ENCODE measurements at places on chromosomes 6 and 20.

DNA sequence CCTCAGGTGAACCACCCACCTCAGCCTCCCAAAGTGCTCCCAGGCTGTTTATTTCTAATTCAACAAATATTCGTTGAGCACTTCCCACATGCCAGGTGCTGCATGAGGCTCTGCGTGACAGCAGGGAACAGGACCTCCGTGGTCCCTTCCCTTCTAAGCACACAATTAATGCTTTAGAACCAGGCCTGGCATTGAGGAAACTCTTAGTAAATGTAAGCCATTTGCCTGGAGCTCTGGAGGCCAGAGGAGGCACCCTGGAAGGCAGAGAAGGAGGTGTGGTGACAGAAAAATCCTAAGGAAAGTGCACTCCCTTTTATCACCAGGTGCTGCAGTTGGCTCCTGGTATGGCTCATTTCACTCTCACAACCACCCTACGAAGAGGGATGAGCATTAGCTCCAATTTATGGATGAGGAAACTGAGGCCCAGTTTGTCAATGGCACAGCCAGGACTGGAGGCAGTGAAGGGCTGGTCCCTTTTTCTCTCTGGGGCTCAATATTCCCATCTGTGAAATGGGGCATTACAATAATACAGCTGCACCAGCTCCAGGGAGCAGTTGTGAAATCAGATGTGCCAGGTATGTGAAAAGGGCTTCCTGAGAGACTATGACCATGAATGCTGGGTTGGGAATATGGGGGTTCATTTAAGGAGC lies 8.1 kb upstream of the ID1 start:
- no peak for DNase-seq

DNA sequence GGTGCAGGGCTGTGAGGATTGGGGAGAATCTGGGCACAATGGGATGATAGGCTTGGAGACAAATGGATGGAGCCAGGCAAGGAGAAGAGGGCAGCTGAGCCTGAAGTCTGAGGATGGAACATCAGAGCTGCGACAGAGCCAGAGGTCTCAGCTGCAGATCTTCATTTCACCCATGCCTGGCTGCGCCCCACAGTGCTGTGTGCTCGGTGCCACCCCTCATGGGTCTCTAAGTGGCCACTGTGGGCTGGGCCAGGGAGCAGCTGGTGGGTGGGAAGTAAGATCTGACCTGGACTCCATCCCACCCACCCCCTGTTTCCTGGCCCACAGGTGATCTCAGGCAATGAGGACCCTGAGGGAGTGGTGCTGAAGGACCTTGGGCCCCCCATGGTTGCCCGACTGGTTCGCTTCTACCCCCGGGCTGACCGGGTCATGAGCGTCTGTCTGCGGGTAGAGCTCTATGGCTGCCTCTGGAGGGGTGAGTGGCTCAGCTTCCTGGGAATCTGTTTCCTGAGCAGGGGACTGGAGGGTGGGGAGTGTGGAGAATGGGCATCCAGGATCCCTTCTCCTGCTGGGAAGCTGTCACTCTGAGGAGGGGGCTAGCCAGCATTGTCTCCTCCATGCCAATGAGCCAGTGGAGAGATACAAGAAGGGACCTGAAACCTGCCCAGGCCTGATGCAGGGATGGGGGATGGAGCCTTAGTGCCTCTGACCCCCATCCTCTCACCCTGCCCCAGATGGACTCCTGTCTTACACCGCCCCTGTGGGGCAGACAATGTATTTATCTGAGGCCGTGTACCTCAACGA lies 6.5 kb downstream of the DDR1 start:
- no peak for DNase-seq

DNA sequence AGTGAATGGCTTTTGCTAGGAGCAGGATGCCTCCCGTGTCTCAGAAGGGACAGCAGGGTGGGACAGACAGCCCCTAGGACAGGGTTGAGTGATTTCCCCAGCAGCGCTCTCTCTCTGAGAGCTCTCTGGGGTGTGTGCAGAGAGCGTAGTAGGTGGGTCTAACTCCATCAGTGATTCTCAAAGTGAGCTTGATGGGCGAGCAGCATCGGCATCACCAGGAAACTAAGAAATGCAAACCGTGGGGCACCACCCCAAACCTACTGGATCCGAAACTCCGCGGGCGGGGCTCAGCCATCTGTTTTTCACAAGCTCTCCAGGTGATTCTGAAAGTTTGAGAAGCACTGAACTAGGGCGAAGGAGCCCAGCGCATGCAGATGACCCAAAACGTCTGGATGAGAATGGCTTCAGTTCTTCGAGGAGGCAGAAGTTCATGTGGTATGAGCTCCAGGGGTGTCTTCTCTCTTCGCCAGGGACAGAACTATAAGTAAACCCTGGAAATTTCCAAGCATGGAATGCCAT lies 119.6 kb upstream of the RNF24 start:
- DNase-seq = no peak

- DNase-seq = no peak
These were observed 34.8 kb downstream of the NR2E1 start for GRCh38 chr6:108200631-108201030.

GRCh38 chr6:143752459-143752858 lies 74.7 kb downstream of the PHACTR2 start:
- no peak for DNase-seq

GRCh38 chr6:12229332-12229731 lies 60.8 kb upstream of the EDN1 start:
- no peak for DNase-seq

DNA sequence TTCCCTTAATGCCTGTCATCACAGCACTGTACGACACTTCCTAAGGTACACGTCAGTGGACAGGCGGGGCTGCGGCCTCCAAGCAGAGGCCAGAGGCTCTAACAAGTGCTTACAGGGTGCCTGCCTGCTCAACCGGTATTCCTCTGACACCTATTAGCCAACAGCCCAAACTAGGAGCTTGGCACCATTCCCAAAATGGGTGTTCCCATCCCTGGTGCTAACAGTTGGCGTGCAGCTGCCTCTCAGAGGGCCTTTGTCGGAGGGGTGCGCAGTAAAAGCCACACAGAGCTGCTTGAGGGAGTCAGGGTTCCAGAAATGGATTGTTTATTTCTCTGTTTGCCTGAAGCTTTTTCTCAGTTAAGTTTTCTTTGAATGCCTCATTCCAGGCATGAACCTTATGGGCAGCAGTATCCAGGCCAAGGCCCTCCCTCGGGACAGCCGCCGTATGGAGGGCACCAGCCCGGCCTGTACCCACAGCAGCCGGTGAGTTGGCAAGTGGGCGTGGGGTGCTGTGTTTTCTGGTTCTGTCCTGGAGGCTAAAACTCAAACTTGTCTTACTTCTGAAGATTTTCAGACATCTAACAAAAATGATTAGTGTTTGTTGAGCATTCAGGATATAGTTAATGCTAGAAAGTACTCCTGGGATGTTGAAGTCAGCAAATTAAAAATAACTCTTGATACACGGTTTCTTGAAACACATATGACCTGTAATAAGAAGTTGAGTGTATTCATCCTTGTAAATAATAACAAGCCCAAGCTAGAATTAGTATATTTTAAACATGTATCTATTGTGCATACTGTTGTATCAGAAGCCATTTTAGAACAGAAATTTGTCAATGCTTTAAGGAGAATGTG lies 124.7 kb downstream of the TMEM242 start:
- DNase-seq = no peak

GRCh38 chr6:110284855-110285254 lies 73.3 kb downstream of the METTL24 start:
- no peak for DNase-seq

DNA sequence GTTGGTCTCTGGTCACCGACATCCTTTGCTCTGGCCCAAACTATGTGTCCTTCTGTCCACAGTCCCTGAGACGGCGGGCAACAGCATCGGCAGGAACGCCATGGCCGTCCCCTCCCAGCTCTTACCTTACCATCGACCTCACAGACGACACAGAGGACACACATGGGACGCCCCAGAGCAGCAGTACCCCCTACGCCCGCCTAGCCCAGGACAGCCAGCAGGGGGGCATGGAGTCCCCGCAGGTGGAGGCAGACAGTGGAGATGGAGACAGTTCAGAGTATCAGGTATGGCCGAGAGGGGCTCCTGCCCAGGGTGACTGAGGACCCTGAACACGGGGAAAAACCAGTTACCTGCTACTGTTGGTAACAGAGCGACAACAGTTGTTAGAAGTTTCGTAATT lies 25.0 kb downstream of the DNMT3B start:
- DNase-seq = no peak

DNA sequence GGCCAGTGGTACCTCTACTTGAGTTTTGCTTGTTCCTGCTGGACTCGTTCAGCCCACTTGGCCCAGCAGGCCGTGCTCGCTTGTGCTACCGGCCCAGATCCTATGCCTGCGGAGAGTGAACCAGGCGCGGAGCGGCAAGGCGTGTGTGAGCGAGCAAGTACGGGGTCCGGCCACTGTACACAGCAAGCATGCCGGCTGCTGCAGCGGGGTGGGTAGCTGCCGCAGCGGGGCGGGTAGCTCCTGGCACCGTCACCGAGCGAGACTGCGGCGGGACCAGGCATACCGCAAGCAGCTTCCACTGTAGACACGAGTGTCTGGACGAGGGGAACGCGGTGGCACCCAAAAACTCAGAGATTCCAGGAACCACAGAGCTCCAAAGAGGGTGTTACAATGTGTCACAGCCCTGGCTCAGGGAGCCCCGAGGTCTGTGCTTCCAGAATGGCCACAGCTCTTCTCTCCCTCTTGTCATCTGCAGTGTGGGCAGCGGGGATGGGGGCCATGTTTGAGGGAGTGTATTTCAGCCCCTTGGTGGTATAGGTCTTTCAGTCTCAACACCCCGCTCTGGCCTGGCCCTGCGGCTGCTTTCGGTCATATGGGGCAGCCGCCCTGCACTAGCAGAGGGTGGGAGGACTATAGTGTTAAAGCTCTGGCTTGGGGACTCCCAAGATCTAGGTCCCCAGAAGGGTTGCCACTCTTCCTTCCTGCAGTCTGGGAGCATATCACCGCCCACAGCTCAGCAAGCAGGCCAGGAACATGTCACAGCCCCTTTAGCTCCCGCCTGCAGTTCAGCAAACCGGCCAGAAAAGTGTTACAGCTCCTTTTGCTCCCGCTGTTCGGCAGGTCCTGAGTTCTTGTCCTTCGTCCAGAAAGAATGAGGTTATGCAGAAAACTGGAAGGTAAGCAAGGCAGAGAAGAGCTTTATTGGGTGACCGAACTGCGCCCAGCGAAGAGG lies 6.1 kb upstream of the RWDD1 start:
- DNase-seq = no peak

Data from HS-27A (cell line).